ENCODE measurements at places on chromosomes 2 and 18. TPM values are rescaled to one million over a fixed set of nuclear protein-coding genes. Genes with fewer than 3 reads are reported as not detected.

DNA sequence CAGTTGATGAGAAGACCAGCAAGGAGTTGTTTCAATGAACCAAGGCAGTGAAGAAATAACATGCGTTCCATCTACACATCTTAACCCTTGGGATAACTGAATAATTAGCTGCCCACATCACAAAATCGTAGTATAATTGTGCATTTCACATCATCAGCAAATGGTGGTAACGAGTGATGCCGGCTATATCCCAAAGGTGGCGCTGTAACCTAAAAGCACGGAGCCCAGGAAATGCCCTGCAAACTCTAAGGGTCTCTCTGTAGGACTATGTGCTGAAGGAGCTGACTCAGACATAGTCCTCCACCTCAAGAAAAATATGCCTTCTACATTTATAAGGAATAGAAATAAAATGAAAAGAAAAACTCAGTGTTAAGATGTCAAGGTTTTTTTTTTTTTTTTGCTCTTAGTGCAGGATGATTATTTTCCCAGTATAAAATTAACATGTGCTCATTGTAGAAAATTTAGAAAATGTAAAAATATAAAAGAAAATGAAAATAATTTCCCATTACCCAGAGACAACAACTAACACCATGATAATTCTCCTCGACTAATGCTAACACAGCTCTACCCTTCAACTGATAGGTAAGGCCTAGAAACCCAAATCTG lies 23.1 kb upstream of the DSG3 start:
- ATAC-seq = no peak

GRCh38 chr2:29951576-29951975 lies 30.2 kb upstream of the ALK start:
- ATAC-seq = no peak

Gene CRYGD
- total RNA-seq = not detected

Gene WIPF1
- total RNA-seq = 334 TPM

Gene PIEZO2
- not detected for total RNA-seq

Gene LRP2
- total RNA-seq = 4.4 TPM

DNA sequence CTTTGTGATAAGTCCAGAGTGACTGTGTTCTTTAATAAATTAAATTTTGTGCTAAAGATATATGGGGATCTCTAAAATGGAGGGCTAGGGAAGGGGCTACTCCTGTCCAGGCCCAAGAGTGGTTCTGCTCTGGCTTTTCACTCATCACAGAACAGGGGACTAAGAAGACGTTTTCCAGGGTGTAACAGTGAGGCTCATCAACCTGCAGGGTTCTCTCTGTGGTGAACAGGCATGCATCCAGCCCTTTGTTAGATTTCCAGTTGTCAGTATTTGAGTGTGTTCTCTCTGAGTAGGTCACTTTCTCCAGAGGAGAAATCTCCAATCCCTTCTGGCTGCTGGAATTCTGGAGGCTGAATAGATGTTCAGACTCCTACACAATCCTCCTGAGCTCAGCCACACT lies 408.9 kb downstream of the PLCL1 start:
- ATAC-seq = no peak

Gene SERPINB12
- not detected for total RNA-seq

Gene NEU4
- total RNA-seq = 9.8 TPM

- no peak for ATAC-seq
Measured at GRCh38 chr18:11119550-11119949, 29.8 kb downstream of the PIEZO2 start.

GRCh38 chr2:9463698-9464034 lies 10.7 kb upstream of the IAH1 start:
- ATAC-seq = peak; percentile 100
